ENCODE measurements at places on chromosomes 11 and 22.

DNA sequence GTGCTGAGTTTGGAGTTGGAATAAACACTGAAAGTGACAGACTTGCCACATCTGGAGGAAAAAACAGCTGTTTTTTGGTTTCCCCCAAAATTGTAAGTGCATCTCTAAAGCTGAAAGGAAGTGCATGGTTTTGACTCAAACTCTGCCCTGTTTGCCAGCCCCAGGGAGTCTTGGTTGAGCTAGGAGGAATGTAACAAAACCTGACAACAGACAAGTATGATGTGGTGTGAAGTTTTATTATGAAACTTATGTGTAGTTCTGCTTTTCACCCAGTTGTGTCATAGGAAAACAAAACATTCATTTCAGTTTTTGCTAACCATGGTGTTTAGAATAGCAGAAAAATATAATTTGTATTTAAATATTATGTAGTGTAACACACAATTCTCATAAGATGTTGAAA is 31.7 kb upstream of the PDE3B start:
- DNase-seq, result no peak

DNA sequence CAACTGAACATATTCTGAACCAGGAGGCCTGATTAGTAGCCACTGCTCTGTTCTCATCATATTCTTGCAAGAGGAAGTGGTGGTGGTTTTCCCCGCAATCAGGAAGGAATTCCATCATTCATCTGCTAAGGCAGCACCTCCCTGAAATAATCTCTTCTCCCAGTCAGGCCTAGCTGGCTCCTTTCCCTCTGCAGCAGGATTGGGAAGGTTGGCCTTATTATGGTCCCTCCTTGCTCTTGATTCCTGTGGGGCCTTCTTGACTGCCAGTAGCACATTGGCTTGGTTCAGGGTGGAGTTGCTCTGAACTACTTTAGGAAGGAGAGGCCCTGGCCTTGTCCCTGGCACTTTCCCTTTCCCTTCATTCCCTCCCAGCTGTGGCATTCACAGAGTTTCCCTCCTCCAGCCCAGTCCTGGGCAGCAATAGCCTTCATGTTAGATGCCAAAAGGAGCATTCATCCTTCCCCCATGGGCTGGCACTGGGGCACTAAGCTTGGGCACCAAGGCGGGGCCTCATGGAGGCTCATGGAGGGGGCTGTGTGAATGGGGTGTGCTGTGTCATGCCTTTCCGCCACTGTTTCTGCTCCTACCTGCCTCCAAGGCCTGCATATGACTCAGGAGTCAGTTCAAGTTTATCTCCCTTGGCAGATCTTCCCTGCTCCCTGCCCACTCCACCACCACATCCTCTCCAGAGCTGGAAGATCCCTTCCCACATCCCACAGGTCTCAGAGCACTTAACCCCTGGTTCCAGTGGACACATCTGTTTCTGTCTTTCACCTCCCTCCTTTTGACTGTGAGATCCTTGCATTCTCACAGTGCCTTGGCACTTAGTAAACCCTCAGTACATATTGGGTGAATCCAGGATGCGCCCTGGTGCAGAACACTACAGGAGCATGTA is 27.6 kb upstream of the CD44 start:
- peak; percentile 76 for DNase-seq

DNA sequence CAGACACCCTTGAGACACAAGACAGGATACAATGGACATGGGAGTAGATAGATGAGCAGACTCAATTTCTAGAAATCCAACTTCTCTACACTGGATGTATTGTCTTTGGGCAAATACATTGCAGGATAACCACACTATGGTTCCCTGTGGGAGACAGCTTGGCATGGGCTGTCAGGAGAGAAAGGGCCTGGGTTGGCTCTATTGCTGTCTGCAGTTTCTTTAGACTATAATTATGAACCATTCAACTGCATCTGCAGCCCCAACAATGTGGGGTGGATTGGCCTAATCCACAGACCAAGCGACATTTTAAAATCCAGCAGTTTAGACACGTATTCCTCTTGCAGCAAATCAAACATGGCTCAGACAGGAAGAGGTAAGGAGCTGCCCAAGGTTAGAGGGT is 60.3 kb downstream of the ETS1 start:
- DNase-seq, result no peak

DNA sequence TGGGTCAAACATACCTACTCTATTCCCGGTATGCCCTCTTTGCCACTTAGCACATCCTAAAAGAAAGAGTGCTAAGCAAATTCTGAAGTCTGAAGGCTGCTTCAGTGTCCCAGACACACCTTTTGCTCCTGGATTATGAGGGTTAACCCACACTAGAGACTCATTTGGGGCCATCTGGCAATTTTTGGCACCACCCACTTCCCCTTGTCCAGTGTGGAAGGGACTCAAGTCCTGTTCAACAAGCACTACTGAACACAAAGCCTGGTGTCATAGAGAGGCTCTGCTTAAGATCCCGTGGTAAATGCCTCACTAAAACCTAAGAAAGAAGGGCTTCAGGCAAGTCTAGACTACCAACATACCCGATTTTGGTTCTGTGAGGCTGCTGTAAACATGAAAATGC is 85.8 kb downstream of the SERGEF start:
- no peak for DNase-seq

- no peak for DNase-seq
Observed at GRCh38 chr22:29702931-29703501, 16.8 kb upstream of the CABP7 start.

DNA sequence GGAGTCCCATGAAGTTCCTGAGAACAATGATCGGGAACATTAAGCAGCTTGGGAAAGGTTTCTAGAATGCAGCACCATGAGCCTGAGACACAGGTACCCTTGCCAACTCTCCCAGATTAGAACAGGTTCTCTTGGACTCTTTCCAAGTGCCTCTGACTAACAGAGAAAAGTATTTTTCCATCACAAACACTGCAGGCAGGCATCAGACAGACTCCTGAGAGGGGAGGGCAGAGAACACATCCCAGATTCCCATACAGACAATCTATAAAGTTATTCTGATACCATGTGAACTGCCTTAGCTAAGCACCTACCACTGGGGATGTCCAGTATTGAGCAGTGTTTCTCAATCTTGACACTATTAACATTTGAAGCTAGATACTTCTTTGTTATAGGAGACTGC is 27.3 kb downstream of the SERGEF start:
- peak; percentile 85 for DNase-seq

GRCh38 chr11:18332302-18332701 is 9.9 kb downstream of the GTF2H1 start:
- DNase-seq, result no peak

GRCh38 chr11:105783216-105783615 is 173.3 kb downstream of the GRIA4 start:
- DNase-seq, result no peak

Measured in RWPE1 (cell line).